ENCODE measurements at places on chromosomes 4 and X.

DNA sequence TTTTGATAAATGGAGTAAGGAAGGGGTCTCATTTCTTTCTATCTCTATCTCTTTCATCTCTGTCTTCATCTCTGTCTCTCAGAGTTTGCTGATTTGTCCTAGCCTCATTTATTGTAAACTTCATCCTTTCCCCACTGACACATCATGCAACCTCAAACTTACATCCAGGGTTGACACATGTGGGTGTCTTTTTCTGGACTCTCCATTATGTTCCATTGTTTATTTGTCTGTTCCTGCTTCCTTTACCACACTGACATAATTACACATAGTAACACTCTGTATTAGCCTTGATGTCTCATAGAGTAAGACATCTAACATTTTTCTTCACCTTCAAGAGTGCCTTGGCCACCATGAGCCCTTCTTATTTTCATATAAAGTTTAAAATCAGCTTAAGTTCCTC lies 8.1 kb upstream of the SRD5A3 start:
- no peak for DNase-seq

DNA sequence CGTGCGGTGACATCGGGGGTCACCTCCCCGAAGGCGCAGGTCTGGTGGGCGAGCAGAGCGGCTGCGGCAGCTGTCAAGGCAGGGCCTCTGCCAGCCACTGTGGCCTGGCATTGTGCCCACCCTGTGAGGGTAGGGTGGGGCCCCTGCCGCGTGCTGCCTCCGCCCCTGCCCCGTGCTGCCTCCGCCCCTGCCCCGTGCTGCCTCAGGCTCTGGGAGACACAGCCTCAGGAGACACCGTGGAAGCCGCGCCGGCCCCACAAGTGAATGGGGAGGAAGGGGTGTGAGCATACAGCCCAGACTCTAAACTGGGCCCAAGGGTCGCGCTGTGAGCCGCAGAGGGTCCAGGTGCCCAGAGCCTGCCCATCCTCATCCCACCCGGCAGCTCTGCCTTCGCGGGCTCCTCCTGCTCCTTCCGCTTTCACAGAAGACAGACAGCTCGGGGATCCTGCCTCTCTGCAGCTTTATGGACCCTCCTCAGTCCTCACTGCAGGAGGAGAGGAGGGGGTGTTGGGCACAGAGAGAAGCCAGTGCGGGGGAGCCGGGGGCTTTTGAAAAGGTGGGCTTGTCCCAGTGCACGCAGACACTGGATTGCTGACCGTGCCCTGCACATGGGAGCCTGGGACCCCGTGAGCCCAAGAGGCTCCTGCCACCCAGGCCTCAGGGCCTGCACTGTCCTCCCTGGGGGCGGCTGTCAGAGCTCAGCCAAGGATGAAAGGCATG lies 27.4 kb downstream of the PCGF3 start:
- DNase-seq, result no peak

- no peak for DNase-seq
Measured at GRCh38 chrX:47807548-47807947, 29.2 kb upstream of the ZNF81 start.

DNA sequence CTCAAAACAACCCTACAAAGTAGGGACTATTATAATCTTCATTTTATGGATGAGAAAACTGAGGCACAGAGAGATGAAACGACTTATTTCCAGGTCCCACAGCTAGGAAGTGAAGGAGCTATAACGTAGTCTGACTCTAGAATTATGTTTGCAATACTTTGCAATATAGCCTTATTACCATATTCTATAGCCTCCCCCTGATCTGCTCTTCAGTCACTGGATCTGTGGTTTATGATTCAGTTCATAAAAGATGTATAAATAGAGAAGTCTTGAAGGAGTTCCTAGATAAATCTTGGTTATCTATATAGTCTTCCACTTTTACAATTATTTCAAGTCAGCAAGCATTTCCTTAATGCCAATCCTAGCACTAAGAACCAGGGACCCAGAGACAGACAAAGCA lies 57.5 kb downstream of the OPHN1 start:
- DNase-seq, result no peak

- DNase-seq, result no peak
Measured at GRCh38 chr4:52600275-52600674, 58.8 kb downstream of the USP46 start.

DNA sequence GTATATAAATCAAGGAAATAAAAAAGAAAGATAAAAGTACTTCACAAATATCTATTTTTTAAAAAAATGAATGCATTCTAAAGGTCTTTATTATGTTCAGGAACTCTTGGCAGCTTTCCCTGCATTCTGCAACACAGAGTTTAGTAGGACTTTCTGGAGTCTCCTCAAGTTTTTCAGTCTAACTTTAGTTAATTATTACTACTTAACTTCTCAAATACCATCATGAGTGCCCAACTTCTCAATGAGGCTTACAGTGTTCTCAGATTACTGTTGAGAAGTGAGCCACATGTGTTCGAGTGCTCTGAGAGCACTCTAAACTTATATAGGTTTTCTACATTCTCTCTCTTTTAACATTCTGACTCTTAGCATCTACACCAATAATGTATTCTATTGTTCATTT lies 1852.9 kb upstream of the PCDH10 start:
- DNase-seq, result no peak

GRCh38 chrX:37781814-37782213 lies 2.0 kb downstream of the CYBB start:
- no peak for DNase-seq

DNA sequence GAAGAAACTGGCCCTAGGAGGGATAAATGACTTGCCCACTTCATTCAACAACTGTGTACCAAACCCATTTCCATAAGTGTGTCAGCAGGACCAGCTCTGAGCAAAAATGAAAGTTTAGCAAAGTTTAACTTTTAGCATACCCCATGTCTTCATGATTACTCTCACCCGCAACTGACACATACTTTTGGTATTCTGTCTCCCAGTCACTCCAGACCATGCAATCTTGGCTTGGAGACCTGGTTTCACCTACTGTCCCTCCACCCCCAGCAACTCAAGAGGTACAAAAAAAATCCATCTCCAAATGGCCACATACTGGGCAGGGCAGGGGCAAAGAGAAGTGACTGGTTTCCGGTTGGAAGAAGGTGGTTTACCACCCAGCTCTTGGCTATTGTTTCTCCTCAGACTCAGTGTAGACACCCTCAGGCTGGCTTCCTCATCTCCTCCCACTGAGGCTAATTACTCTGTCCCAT lies 79.8 kb downstream of the RLIM start:
- no peak for DNase-seq

DNA sequence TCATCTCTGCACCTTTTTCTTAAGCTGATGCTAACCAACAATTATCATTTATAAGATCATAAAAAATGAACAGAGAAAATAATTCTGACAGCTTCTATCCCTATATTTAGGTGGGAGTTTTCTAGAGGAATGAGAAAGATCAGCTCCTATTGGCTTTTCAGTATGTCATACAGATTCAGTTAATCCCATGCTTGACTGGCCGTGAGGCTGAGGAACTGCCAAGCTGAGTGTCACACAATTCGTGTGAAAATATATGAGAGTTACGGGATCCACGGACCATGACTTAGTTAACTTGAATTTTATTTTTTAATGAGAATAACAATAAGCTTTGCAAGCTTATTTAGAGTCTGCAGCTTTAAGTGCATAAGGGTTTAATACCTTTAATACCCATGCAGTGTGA lies 37.5 kb downstream of the PHEX start:
- no peak for DNase-seq

GRCh38 chr4:135239964-135240363 lies 1038.4 kb upstream of the PABPC4L start:
- no peak for DNase-seq

DNA sequence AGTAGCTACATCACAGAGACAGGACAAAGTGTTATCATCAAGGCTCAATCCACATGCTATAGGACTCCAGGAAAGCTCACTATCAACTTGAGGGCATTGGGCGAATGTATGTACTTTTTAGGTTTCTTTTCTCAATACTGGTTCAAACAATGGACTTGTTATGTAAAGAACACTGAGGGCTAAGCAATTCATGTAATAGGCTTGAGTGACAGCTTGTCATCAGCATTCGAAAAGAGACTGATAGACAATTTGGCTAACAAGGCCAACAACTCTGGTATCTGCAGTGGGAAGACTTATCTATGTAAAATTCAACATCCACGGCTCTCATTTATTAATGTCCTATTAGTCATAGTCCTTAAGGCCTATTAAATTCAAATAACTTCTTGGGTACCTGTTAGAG lies 141.1 kb downstream of the NPNT start:
- no peak for DNase-seq

GRCh38 chrX:69232945-69233344 lies 67.7 kb upstream of the PJA1 start:
- no peak for DNase-seq

DNA sequence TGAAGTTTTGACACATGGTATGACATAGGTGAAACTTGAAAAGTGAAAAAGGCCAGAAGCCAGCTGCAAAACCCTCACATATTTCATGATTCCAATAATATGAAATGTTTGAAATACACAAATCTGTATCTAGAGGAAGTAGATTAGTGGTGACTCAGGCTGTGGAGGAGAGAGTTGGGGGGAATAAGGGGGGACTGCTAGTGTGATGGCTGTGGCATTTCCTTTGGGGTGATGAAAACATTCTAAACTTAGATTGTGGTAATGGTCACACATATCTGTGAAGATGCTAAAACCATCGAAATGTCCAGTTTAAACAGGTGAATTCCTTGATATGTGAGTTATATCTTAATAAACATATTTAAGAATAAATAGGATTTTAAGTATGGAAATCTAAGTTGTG lies 343.5 kb upstream of the SFRP2 start:
- DNase-seq, result no peak

All from NCI-H2081 (cell line).